Posterior vena cava (tissue), 2 donors: ENCODE measurements at places on chromosomes 12 and 14.

GRCh38 chr12:80936353-80936641, 1.4 kb downstream of the LIN7A start:
- no peak for DNase-seq

DNA sequence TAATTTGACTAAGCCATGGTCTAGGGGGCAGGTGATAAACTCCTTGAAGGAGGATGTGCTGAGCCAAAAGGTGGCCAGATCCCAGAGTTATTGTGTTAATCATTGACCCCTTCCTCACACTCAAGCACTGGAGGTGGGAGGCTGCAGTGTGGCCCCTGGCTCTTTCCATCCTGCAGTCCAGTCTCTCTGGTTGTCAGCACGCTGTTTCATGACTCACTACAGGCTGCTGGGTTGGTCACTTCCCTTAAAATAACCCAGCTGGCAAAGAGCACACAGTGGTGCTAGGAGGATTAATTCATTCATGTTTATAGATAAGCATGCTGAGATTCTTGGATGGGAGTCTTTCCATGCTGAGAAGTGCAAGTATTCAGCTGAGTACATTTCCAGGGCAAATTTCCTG, 228.9 kb downstream of the ANO2 start:
- no peak for DNase-seq

- no peak for DNase-seq
Observed at GRCh38 chr12:55673638-55674037, 34.1 kb downstream of the ITGA7 start.

- DNase-seq = no peak
Observed at GRCh38 chr12:124123296-124124000, 150.4 kb downstream of the ZNF664 start.

DNA sequence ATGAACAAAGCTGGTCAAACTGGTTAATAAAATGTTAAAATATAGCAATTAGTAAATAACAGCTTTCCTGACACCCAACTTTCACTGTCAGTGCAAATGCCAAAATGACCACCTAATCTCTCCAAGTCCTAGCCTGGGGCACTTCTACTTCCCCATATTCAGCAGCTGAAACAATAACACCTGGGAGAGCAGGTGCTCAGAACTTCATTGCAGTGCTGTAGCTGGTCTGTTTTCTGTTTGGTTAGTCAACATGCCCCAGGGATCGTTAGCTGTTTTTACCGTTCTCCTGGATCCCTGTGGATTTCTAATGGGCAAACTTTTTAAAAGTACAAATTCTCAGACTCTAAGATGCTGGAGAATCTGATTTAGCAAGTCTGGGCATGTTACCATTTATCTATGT, 759.7 kb downstream of the GALC start:
- DNase-seq = no peak

DNA sequence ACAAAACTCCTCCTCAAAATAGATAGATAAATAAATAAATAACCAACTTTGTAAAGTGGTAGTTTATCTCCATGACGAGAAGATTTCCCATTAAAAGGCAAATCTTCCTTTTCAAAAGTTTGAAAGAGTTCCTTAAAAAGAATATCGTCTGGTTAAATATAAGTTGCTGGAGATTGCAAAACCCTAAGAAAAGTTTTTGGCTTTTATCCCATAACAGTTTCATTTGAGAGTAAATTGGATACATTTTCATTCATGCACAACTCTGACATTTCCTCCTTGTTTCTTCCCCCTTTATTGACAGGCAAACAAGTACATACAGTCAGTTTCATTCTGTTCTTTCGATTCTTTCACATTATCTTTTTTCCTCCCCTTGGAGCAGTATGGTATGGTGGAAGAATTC, 45.4 kb upstream of the BTG1 start:
- no peak for DNase-seq

- DNase-seq = peak; percentile 6
Observed at GRCh38 chr12:111066744-111067437, 146.5 kb upstream of the MYL2 start.

DNA sequence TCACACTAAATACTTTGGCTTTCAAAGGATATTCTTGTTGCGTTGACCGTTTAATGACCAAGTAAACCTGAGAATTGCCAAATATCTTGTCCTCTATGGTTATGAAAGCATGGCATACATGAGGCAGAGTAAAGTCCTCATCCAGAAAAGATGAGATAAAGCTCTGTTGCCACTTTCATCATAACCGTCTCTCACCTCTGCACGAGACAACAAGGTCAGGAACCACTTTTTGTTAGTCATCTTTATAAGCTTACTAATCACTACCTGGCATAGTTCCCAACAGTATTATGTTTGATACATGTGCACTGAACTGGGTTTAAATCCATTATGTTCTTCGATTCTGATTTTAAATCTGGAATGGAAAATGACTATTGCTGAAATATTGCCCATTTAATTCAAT, 31.3 kb downstream of the PTPRB start:
- DNase-seq = no peak

DNA sequence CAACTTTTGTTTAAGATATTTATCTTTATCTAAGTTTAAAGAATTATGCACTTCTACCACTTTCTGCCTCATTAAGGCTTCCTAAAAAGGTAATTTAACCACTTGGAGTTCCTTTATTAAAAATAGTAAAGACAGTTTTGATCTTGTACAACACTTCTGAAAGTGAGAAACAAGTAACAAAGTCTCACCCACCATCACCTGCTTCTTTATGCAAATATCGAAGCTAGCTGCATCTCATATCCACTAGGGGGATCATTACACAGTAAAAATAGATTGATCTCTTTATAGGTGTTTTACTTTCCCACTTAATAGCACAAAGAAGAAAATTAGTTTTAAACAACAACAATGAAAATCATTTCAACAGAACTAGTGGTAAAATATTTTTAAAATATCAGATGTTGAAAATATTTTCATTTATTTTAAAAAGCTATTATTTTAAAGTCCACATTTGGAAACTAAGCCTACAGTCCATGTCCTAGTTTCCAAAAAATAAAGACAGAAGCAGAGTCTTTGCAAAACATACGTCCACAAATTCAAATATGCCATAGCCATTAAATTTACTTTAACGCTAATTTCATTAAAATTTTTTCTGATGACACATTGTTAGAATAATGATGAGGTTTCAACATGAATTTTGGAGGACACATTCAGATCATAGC, 160.0 kb upstream of the SOX5 start:
- no peak for DNase-seq

GRCh38 chr14:56858422-56858821, 48.1 kb upstream of the OTX2 start:
- no peak for DNase-seq

DNA sequence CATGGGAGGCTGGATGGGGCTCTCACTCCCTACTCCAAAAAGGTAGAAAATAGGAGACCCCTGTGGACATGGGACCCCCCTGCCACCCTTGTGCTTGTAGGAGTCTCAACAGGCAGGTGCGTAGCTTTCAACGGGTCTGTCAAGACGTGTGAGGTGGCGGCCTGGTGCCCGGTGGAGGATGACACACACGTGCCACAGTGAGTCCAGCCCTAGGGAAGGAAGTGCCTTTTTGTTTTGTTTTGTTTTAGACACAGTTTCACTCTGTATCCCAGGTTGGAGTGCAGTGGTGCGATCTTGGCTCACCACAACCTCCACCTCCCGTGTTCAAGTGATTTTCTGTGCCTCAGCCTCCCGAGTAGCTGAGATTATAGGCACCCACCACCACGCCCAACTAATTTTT, 12.9 kb downstream of the P2RX4 start:
- no peak for DNase-seq

DNA sequence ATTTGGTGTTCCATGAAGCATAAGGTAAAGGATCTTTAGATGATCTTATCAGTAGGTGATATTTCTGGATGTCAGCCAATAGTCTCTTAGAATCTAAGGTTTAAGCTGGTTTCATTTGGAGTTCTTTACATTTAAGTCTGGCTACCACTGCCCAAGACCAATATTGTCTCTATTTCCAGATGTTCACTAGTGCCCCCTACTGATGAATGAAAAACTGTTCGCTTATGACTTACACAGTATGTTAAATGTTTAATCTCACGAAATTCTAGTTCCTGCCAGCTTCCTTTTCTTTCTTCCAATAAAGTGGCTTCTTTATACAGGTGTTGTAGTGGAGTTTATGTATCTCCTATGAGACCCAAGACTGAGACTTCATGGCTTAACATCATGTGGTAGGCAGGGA, 31.8 kb upstream of the MIS18BP1 start:
- DNase-seq = no peak

DNA sequence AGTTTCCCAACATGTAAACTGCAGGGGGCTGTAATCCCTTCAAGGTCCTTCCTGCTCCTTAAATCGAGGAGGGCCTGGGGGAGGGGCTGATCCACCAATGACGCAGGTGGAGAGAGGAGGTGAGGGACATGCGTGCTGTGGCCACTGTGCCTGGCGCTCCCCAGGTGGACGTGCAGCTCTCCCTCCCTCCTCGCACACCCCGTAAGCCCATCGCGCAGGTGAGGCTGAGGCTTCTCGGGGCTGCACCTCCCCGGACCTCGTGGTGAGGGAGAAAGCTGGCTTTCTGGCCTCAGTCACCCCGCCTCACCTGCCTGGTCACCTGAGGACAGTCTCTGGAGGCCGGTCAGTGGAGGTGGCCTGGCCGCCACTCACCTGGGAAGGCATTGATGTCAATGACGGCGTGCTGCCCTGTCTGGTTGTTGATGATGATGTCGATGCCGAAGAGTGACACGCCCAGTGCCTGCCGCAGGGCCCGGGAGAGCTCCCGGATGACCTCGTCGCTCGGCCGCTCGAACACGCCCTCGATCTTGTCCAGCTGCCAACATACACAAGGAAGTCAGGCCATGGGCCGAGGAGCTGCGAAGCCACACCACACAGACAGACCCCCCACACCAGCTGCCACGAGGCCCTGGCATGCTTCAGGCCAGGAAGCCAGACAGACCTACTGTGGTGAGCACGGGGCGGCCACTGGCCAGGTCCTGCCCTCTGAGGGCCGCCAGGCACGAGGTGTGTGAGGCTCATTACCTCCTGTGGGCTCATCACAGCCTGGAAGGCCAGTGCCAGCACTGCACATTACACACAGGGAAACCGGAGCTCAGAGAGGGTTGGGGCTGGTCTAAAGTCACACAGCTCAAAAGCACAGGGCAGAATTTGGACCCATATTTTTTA, 23.3 kb downstream of the CHGA start:
- peak; percentile 89 for DNase-seq

GRCh38 chr14:75339059-75339458, 60.4 kb downstream of the FOS start:
- no peak for DNase-seq
